ENCODE measurements at places on chromosomes 13 and 19. TPM values are rescaled to one million over a fixed set of nuclear protein-coding genes. Genes with fewer than 3 reads are reported as not detected.

DNA sequence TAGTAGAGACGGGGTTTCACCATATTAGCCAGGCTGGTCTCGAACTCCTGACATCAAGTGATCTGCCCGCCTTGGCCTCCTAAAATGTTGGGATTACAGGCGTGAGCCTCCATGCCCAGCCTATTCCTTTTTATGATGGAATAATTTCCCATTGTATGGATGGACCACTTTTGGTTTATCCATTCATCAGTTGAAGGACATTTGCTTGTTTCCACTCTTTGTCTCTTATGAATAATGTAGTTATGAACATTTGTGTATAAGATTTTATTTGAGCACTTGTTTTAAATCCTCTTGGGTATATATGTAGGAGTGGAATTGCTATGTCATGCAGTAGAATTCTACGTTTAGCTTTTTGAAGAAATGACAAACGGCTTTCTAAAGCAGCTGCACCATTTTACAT lies 23.3 kb downstream of the FBXO27 start:
- DNase-seq: no peak

- no peak for DNase-seq
Measured at GRCh38 chr19:56209091-56209490, 7.0 kb downstream of the ZSCAN5C start.

GRCh38 chr19:3423183-3423829 lies 56.9 kb downstream of the NFIC start:
- DNase-seq: no peak

- DNase-seq: no peak
Measured at GRCh38 chr19:33486936-33487811, 34.4 kb downstream of the PEPD start.

- no peak for DNase-seq
Measured at GRCh38 chr19:32859591-32859990, 10.0 kb downstream of the SLC7A9 start.

- peak; percentile 18 for DNase-seq
Measured at GRCh38 chr19:53132141-53132991, at the start of gene ZNF415. Gene ZNF415 (minus strand): TSS chr19:53132910. CDS start chr19:53122676, 10,234 bp downstream.

DNA sequence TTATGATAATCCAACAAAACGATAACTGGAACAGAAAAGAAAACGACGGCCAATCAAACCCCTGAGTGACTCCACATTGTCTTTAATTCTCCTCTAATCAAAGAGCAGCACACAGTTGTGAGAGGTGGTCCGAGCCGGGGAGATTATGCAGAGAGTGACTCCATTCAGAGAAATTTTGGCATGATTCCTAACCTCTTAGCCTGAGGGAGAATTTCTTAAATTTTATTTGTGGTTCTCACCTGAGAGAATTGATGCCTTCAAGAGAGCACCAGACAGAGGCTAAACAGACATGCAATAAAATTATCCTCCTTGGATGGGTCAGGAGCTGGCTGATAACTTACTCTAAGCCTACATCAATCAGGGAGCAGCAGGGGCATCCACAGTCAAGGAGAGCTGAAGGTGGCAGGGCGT lies 310.0 kb upstream of the KLF12 start:
- no peak for DNase-seq

DNA sequence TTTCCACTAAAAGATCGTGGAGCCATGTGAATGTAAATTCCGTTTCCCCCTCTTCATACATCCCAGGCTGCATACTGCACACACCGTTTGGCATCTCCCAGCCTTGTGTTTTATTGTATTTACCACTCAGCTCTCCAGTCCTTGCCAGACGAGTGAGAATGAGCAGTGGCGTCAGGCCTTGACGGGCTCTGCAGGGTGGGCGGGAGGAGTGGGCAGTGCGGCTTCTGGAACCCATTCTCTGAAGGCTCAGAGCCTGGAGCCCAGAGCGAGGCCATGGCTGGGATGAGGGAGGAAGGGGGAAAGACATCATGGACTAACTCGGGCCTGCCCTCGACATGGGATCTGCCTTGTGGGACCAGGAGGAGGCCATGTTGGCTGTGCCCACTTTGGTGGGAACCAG lies 25.1 kb downstream of the BICRA start:
- no peak for DNase-seq

DNA sequence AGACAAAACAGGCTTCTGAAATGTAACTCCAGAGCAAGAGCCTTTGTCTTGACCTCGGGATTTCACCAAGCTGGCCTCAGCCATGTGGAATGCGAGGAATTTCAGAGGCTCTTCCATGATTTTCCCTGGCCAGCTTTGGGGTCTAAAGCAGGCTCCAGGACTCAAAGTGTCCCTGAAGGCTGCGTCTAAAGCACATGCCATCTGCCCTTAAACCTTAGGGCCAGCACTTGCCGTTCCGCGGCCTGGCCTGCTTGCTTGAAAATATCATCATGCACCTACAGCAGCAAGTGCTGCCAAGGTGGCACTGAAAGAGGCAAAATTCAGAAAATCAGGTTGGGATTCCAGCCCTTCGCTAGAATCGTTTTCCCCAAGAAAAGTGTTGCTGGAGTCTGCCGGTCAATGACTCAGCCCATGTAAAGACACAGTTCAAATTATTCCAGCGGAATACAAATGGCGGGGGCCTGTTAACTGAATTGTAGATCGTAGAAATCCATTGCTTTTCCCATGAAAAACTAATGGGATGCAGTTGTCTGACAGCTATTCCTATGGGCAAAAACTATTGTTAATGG lies 105.7 kb upstream of the RAP2A start:
- no peak for DNase-seq

DNA sequence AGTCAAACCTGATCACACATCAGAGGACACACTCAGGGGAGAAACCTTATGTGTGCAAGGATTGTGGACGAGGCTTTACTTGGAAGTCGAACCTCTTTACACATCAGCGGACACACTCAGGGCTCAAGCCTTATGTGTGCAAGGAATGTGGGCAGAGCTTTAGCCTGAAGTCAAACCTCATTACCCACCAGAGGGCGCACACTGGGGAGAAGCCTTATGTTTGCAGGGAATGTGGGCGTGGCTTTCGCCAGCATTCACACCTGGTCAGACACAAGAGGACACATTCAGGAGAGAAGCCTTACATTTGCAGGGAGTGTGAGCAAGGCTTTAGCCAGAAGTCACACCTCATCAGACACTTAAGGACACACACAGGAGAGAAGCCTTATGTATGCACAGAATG lies 8.2 kb upstream of the ZNF527 start:
- no peak for DNase-seq

GRCh38 chr19:15241259-15241910 lies 9.1 kb upstream of the EPHX3 start:
- no peak for DNase-seq

GRCh38 chr19:16676101-16676798 lies 15.3 kb downstream of the TMEM38A start:
- DNase-seq: no peak

GRCh38 chr13:106987427-106987785 lies 419.5 kb upstream of the ARGLU1 start:
- no peak for DNase-seq

WDR88 gene
- not detected for total RNA-seq

GNG8 gene
- 3.4 TPM for total RNA-seq

HSPB6 gene
- total RNA-seq: 0.48 TPM

FSD1 gene
- 3.4 TPM for total RNA-seq

LIN7B gene
- total RNA-seq: 4.3 TPM

PRTN3 gene
- total RNA-seq: not detected

Measured in activated CD4-positive, alpha-beta memory T cell treated with anti-CD3 and anti-CD28 coated beads, Interleukin-2, amount 10 ng/mL, durations not matched to agents 7 days and 5 days (primary cell).